Inflammatory macrophage treated with lipopolysaccharide for 1 hour (primary cell): ENCODE measurements at places on chromosomes 11 and 22.

- DNase-seq, result no peak
These were observed 39.0 kb upstream of the AKIP1 start for GRCh38 chr11:8871962-8872361.

- DNase-seq, result no peak
These were observed 27.9 kb downstream of the CABIN1 start for GRCh38 chr22:24039046-24039445.

DNA sequence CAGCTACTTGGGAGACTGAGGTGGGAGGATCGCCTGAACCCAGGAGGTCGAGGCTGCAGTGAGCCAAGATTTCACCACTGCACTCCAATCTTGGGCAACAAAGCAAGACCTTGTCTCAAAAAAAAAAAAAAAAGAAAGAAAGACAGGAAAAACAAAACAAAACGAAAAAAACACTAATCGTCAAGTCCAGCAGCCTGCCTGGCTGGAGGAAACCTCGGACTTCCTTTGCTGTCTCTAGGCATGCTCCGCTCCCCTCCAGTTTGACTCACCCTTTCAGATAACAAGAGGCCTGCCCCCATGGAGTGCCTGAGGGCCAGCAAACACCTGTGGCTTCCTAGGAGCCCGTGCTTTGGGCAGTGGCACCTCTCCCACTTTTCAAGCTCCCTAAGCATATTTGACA is 28.8 kb upstream of the CHKA start:
- no peak for DNase-seq

DNA sequence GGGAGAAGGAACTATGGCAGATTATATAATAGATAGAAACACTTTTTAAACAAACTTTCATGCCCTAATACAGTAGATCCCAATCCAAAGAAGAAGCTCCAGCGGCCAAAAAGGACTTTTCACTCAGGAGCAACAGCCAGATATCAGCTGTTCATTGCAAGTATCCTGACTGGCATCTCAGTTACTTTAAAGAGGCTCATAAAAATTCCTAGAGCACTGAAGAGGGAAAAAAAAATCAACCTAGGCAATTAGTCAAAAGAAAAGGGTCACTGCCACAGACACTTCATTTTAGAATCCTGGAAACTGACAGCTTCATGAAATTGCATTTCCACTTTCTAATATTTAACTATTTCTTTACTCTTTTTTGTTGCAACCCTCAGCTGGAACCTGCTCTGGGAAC is 170.6 kb upstream of the SOX6 start:
- DNase-seq, result no peak

DNA sequence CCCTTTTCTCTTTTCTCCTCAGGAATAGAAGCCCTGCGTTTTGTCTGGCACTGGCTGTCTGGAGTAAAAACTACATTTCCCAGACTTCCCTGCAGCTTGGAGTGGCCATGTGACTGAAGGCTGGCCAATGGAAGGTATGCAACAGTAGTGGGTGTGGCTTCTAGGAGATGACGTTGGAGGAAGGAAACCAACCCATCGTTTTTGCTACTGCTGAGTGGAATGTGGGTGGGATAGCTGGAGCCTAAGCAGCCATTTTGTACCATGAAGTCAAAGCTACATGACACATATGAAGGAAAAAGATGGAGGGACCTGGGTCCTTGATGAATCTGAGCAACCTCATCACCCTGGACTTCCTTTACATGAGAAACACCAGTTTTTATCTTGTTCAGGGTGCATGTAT is 19.6 kb downstream of the FGF3 start:
- peak; percentile 7 for DNase-seq

DNA sequence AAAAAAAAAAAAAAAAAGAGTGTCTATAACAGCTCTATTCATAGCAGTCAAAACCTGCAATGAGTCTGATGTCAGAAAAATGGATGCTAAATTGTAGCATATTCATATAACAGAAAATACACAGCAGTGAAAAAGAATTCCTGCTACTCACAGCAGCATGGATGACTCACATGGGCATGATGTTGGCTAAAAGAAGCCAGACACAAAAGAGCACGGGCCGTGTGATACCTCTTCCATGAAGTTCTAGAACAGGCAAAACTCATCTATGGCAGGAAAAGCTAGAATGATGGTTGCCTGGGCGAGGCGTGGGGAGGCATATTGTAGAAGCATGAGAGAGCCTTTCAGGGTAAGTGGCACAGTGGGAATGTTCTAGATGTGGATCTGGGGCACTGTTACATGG is 18.9 kb downstream of the PLAAT3 start:
- DNase-seq, result no peak

DNA sequence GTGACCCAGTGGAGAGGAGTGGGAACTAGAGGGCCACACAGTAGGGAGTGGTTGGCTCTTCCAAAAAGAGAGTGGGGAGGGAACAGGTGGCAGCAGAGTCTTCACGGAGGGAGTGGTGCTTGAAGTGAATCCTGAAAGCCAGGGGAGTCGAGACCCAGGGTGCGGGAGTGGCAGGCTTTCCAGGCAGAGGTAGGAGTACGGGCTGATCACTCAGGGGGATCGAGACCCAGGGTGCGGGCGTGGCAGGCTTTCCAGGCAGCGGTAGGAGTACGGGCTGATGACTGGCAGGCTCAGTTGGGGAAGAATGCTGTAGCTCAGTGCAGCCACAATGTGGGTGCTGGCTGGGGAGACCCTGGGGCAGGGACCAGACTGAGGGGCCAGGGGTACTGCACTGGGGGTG is 148.2 kb downstream of the TBC1D22A start:
- DNase-seq, result no peak

DNA sequence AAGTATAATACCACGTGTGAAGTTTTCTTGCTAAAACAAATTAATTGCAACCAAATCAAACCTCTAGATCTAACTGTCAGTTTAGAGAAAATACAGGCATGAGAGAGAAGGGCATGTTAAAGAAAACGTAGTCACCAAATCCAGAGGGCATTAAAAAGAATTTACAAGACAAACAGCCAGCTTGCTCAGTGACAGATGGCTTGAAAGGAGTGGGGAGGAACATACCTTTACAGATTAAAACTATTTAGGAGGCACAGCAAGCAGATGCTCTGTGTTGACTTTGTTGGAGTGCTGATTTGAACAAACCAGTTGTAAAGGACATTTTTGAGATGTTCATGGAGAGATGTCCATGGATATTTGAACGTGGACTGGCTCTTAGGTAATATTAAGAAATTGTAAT is 96.9 kb downstream of the ATXN10 start:
- no peak for DNase-seq

DNA sequence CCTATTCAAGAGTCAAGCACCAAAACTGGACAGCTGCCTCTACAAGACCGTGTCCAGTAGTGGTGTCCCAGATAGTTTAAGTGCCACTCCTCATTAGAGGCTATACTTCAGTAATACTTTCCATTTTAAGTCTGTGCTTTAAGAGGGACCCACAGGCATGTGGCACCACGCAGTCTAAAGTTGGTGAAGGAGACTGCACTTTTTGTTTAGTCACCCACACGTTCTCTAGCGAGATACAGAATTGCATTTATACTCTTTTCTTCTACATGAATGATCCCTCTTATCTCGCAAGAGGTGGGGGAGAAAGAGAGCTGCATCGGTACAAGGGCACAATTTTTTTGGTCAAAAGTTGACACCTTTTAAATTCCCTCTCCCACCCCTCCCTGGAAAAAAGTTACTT is 41.5 kb downstream of the DDX6 start:
- no peak for DNase-seq

DNA sequence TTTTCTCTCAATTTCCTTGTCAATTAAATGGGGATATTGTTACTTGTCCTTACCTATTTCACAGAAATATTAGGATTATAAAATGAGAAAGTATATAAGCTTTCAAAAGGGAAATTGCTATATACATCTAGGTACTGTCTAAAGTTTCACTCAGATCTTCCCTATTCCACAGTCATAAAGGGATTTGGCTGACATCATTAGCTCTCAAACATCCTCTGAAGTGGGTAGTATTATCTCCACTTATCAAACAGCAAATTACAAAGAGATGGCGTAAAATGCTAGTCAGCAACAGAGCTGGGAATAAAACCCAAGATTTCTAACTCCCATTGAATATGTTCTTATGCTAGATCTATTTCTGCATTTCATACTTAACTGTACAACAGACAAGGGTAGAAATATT is 50.9 kb downstream of the SLC25A17 start:
- no peak for DNase-seq

DNA sequence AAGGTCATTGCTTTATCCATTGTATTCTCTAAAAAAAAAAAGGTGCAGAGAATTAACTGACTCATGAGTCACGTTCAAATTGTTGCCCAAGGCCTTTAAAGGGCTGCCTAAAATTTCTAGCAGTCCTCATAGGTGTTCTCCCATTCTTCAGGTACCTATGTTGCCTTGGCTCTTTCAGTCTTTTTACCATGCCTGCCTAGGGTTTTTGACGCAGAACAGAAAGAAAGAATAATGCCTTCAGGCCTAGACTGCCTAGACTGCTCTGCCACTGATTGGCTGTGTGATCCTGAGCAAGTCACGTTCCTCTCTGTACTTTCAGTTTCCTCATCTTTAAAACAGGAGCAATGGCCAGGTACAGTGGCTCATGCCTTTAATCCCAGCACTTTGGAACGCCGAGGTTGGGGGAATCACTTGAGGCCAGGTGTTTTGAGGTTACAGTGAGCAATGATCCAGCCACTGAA is 21.5 kb downstream of the CTSC start:
- no peak for DNase-seq

DNA sequence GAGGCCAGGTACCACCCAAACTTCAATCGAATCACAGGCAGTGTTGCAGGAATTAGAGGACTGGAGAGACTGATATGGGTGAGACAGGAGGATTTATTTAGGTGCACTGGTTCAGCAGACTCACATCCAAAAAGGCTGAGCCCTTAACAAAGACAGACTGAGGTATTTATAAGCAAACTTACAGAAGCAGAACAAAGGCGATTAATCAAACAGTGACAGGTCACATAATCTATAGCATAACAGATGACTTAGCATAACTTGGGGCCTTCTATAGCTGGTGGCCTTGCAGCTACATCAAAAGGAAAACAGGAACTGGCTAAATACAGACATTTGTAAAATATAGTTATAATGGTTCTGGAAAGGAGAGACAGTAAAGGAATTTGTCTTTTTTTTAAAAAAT is 2.1 kb downstream of the APOBEC3B start:
- DNase-seq, result no peak

- no peak for DNase-seq
These were observed 96.0 kb downstream of the WNT7B start for GRCh38 chr22:45880716-45881523.

DNA sequence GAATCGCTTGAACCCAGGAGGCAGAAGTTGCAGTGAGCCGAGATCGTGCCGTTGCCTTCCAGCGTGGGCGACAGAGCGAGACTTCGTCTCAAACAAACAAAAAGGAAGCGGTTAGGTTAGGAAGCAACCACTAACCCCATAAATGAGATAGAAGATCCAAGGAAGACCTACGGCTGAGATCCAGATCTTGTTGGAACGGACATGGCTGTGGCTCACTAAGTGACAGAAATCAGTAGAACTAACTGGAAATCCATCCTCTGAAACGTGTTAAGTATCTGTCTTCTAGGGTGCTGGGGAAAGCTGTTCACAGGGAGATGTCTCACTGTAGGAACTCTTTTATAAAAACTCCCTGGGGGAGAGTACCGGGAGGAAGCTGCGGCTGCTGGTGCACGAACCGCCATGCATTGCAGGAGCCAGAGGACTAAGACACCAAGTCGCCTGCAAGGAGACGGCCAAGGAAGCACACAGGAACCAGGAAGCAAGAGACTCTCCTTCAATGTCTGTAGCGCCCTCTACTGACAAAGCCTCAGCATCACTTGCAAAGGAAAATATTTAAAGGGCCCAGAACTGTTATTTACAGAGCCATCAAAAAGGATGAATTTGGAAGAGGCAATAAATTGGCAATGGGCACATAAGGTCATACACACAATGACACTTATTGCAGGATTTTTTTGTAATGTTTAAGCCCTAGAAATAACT is 16.9 kb upstream of the SPTY2D1 start:
- DNase-seq, result peak; percentile 84

DNA sequence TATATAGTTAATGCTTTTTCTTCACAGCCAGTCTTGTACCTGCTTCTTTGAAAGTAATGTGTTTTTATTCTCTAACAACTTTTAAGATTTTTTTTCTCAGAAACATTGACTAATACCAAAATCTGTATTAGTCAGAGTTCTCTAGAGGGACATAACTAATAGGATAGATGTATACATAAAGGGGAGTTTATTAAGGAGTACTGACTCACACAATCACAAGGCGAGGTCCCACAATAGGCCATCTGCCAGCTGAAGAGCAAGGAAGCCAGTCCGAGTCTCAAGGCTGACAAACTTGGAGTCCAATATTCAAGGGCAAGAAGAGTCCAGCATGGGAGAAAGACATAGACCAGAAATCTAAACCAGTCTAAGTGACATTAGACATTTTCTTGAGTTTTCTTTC is 140.0 kb downstream of the RAB38 start:
- no peak for DNase-seq

GRCh38 chr11:10640308-10640707 is 53.2 kb downstream of the IRAG1 start:
- DNase-seq, result peak; percentile 61

GRCh38 chr22:43404673-43405385 is 7.0 kb upstream of the MPPED1 start:
- no peak for DNase-seq

GRCh38 chr11:126072801-126073594 is 10.3 kb upstream of the CDON start:
- DNase-seq, result no peak

DNA sequence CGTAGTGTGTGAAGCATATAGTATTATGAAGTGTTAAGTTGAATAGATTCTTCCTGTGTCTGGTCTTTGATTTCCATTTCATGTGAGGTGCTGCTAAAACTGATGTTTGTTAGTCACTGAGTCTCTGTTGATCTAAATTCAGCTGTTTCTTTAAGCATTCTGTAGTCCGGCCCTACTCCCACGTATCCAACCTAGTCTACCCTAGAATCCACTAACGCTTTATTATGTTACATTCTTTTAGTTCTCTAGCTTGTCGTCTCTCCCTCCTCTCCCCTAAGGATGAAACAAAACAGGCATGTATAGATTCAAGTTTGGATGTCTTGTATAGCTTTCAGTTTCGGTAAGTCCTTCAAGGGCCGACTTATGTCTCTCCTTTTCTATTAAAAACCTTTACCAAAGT is 4.1 kb downstream of the WEE1 start:
- DNase-seq, result no peak

- DNase-seq, result peak; percentile 59
These were observed at the start of gene PHLDA2 for GRCh38 chr11:2928605-2929530. Gene PHLDA2 (minus strand): TSS chr11:2929420. CDS start chr11:2929364, 56 bp downstream.

DNA sequence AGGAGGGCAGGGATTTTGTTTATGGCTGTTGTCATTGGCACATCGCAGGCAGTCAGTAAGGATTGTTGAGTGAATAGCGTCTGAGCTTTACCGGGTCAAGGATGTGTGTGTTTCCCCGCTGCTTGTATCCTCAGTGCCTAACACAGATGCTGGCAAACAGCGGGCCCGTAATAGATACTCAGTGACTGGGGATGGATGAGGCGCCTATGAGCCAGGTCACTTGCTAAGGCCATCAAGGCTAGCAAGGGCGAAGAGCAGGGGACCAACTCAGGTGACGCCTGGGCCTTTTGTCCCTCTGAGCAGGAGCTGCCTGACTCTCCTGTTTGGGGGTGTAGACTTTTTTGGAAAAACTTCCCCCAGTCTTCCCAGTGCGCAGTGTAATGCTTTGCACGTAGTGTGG is 118.1 kb downstream of the HIPK3 start:
- DNase-seq, result no peak

GRCh38 chr22:44037519-44038375 is 13.6 kb downstream of the PARVB start:
- DNase-seq, result no peak

- DNase-seq, result no peak
These were observed at the start of gene NLRP6 for GRCh38 chr11:278001-278951. Gene NLRP6 (plus strand): TSS chr11:278407. CDS start chr11:278570, 163 bp downstream.
